Activated CD4-positive, CD25-positive, alpha-beta regulatory T cell treated with anti-CD3 and anti-CD28 coated beads, Interleukin-2, amount 50 U/mL, for 72 hours (primary cell): ENCODE measurements at places on chromosomes 4 and X.

DNA sequence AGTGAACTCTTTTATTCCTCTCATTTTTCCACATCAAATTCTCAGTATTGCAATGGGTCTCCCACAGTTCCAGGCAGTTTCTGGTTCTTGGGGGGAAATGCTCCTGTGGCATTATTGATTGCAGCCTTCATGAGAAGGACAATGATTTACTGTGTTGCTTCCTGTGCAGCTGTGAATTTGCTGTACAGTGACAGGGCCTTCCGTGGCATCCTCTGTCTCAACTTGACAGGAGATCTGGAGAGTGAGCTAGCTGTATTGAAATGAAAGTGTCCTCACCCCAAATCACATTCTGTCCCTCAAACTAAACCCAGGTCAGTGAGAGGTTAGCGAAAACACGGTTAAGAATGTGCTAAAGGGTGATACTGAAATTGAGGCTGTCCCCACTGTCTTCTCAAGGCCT lies 77.1 kb upstream of the ATOH1 start:
- DNase-seq: no peak

DNA sequence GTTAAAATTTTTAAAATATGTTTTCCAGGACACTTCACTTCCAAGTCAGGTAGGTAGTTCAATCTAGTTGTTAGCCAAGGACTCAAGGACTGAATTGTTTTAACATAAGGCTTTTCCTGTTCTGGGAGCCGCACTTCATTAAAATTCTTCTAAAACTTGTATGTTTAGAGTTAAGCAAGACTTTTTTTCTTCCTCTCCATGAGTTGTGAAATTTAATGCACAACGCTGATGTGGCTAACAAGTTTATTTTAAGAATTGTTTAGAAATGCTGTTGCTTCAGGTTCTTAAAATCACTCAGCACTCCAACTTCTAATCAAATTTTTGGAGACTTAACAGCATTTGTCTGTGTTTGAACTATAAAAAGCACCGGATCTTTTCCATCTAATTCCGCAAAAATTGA lies 49.7 kb downstream of the XIAP start:
- no peak for DNase-seq

GRCh38 chr4:25694466-25694865 lies 38.8 kb downstream of the SLC34A2 start:
- DNase-seq: no peak

- DNase-seq: peak; percentile 73
Observed at GRCh38 chr4:8198906-8199593, at the start of gene SH3TC1. Gene SH3TC1 (plus strand): TSS chr4:8199290. CDS start chr4:8205195, 5,905 bp downstream.

DNA sequence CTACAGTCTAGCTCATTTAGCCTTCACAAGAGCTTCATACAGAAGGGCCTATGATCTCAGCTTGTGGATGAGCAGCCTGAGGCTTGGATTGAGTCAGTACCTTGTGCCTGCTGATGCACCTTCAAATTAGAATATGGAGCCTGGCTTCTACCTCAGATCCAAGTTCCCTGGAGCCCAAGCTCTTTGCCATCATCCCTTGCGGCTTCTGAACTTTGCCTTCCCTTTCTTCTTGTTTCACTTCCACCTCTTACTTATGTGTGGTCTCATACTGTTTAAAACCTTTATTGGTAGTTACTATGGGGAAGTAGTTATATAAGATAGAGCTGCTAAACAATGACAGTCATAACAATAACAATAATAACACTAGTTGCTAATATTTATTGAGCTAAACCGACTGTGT lies 84.3 kb upstream of the AFF2 start:
- no peak for DNase-seq

GRCh38 chr4:38343608-38344007 lies 320.4 kb upstream of the KLF3 start:
- no peak for DNase-seq

DNA sequence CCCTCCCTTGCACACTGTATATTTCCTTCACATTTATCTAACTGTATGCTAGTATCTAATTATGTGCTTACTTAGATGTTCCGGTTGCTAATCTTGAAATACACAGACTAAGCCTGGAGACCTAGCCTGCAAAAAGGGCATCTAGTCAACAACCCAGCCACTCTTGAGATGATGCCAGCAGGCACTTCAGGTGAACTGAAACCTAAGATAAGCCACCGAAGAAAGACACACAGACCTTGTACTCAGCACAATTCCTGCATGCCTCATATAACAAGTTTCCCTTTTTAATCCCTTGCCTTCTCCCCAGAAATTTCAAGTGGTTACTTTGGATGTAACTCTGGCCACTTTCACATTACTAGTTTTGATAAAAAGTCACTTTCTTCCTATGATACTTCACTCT lies 2506.6 kb downstream of the ARAP2 start:
- no peak for DNase-seq

GRCh38 chr4:2599304-2599654 lies 62.8 kb downstream of the FAM193A start:
- no peak for DNase-seq

- DNase-seq: no peak
Observed at GRCh38 chrX:108537005-108537404, 97.4 kb downstream of the COL4A5 start.

DNA sequence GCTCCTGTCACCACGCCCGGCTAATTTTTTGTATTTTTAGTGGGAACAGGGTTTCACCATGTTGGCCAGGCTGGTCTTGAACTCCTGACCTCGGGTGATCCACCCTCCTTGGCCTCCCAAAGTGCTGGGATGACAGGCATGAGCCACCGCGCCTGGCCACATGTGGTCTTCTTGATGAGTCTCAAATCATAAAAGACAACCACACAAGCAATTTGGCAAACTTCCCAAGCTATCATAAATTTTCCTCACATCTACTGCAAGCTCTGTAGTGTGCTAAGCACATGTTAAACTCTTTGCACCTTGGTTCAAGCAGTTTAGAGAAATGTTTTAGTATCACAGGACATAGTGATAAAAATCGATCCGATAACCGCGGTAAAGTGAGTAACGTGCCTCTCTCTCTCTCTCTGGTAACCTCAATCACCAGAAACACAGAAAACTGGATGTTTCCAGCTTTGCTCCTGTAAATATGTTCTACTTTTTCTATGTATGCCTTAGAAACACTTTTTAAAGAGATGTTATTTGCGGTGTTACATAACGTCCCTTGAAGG lies 256.8 kb downstream of the DHRSX start:
- no peak for DNase-seq

GRCh38 chr4:53788621-53789020 lies 197.3 kb upstream of the LNX1 start:
- DNase-seq: no peak

GRCh38 chr4:9942139-9942538 lies 79.2 kb downstream of the SLC2A9 start:
- no peak for DNase-seq

GRCh38 chr4:118850488-118851173 lies 14.7 kb upstream of the SEC24D start:
- no peak for DNase-seq

- no peak for DNase-seq
Observed at GRCh38 chr4:90318193-90318592, 191.0 kb downstream of the CCSER1 start.

DNA sequence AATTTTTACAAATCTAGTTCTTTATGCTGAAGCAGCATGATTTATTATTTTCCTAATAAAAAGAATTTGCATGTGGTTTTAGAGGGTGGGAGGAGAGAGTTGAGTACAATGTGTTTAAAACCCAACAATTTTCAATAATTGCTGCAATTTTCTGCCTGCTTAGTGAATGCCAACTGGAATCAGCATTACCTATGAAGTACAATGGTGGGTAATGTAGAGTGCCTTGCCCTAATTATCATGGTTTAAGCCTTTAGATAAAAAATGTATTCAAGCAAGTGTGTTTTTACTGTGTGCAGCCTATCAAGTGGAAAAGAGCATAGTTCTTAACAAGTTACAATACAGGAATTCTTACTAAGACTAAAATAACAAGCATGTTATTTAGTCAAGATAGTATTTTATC lies 77.9 kb upstream of the ANKRD50 start:
- no peak for DNase-seq

DNA sequence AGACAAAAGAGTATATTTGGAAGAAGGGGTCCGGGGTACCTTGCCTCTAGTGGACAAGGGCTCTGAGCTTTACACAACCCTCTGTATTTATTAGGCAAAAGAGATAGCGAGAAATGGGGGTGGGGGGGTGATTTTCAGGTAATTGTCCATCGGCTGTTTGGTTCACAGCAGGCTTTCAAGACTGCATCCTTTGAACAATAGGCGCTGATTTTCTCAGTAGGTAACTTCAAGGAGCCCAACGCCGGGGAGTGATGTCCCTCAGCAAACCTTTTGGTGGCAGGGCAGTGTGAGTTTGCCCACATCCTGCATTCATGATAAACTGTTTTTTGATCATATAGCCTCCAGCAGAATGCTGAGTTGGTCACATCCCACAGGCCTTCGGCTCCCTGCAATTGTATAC lies 61.6 kb downstream of the KDM5C start:
- DNase-seq: no peak

DNA sequence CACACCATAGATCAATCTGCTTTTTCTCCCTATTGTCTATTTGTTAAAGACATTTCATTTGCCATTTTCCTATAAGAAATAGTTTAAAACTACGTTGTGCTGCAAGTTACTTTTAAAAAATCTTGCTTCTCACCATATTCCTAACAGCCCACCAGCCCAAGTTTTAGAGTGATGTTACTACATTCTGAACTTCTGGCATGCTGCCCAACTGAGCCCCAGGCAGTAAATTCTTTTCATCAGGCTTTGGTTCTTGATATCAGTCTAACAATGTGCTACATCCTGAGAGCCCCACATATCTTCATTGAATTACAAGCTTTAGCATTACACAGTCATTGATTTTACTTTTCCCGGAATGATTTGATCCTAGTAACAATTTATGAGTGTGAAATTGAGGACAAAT lies 283.8 kb upstream of the IL1RAPL1 start:
- no peak for DNase-seq

DNA sequence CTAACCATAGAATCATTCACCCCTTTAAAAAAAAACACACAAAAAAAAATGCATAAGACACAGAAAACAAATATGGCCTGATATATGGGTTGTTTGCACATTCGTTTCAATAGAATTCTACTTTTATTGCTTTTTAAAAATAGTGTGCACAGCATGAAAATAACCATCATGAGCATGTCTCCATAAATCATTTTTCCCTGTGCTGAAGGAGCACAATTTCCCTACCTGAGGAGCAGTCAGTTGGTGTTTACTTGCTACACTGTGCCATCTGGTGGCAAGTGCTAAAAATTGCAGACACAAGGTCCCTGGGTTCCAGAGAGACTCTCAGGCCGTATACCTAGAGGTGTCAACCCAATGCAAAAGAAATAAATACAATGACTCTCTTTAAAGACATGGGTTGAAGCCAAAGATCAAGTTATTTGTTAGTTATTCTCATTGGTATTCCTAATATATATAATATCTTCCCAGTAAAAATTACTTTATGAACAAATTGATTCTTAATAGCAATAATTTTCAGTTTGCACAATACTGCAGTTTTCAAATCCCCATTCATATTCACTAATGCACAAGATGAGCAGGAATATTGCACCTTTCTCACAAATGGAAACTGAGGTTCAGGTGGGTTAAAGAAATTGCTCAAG lies 551.4 kb downstream of the IQCM start:
- DNase-seq: no peak

DNA sequence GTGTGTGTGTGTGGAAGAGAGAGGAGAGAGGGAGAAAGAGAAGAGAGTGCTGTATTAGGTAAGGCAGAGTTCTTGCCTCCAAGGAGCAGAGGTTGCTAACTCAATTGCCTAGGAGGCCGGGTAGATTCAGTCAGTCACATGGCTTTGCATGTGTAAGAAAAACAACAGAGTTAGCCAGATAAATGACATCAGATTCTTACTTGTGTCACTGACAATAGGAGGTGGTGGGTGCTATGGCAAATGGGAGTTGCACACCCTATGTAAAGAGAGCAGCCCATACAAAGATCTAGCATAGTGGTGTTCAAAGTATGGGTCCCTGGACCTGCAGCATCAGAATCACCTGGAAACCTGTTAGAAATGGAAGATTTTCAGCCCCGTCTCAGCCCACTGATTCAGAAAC lies 14.4 kb upstream of the PGRMC2 start:
- DNase-seq: no peak
